ENCODE measurements at places on chromosomes 16 and 17.

DNA sequence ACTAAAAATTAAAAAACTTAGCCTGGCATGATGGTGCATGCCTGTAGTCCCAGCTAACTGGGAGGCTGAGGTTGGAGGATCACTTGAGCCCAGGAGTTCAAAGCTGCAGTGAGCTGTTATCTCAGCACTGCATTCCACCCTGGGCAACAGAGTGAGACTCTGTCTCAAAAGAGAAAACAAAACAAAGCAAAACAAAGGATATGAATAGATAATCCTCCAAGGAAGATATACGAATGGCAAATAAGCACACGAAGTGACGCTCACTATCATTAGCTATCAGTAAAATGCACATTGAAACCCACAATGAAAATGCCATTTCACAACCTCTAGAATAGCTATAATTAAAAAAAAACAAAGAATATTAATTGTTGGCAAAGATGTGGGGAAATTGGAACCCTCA is 386.2 kb upstream of the CCL2 start:
- DNase-seq, result no peak

DNA sequence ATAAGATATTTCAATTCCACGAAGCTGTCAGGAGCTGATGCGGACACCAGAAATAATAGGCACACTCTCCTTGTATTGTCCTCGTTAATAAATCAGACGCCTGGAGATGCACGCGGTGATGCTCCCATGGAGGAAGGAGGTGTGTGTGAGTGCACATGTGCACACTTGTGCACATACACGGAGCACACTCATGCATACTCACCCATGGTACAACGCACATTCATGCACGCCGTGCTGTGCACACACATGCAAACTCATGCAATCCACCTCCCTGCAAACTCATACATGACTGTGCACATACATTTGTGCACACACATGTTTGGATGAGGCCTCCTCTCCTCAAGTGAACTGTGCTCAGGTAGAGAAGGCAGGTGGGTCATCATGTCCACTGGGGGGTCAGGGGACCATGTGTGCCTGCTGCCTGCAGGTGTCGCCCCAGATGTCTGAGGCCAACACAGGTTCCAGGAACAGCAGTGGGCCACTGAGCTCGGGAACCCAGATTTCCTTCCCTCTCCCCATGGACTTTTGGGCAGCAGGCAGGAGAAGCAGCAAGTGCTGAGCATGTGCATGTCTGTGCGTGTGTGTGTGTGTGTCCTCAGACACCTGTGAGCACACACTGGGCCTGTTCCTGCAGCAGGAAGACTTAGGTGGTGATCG is 165.3 kb downstream of the SDK2 start:
- no peak for DNase-seq

DNA sequence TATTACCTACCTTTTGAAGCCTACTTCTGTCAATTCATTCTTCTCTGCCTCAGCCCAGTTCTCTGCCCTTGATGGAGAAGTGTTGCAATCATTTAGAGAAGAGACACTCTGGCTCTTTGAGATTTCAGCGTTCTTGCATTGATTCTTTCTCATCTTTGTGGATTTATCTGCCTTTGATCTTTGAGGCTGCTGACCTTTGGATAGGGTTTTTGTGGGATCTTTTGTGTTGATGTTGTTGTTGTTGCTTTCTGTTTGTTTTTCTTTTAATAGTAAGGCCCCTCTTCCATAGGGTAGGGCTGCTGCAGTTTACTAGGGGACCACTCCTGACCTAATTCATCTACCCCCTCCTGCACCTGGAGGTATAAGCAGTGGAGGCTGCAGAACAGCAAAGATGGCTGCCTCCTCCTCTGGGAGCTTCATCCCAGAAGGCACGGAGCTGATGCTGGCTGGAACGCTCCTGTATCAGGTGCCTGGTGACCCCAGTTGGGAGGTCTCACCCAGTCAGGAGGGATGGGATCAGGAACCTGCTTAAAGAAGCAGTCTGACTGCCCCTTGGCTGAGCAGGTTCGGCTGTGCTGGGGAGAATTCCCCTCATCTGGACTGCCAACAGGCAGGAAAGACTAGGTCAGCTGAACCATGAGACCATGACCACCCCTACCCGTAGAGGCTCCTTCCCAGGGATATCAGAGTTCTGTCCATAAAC is 28.0 kb downstream of the NFATC3 start:
- no peak for DNase-seq

- no peak for DNase-seq
Observed at GRCh38 chr17:73718912-73719311, 74.7 kb upstream of the SDK2 start.
